ENCODE measurements at places on chromosomes 16 and 17.
A peak's percentile ranks its signal among the peaks of the same experiment; 100 is the strongest.

DNA sequence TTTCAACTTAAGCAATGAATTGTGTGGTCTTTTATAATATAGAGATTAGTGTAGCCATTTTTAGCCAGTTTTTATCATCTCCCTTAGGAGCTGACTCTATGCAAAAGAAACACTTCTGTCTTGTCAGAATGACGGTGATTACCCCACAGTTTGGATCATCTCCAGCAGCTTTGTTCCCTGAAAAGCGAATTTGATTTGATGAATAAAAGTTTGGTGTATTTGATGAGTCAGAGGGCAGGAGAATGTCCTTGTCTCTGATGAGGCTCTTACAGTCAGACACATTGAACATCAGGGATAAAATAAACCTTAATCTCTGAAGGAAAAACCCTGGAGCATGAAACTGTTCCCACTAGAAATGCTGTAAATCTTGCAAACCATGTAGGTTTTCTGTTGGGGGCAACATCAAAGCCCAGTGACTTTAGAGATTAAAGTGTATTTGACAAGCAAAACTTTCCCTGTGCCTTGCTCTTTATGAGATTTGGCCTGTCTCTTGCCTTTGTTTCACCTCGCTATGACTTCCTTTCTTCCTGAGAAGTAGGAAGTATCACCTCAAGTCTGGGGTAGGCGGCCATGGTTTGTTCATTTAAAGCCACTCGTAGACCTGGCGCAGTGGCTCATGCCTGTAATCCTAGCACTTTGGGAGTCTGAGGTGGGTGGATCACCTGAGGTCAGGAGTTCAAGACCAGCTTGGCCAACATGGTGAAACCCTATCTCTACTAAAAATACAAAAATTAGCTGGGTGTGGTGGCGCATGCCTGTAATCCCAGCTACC is 209.3 kb downstream of the FTO start:
- DNase-seq: peak; percentile 89

DNA sequence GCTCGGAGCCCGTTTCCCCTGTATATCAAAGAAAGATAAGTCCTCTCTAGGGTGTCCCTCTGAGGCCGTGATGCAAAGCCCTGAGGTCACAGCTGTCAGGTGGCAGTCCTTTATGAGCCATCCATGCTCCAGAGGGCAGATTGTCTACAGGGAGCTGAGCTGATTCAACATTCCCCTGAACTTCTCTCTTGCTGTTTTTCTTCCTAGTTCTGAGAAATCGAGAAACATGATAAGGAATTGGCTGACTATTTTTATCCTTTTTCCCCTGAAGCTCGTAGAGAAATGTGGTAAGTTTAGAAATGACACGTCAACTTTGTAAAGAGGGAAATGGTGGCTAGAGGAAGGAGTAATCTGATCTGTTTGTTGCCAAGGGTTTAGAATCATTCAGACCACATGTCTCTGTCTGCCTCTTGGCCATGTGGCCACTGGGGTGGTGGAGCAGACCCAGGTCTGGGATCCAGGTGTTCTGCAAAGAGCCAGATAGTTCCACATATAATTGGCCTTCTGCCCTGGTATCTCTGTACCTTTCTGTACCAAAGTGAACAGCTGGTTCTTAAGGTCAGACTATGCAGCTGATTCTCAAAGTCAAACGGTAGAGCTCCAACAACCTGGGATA is 3.5 kb downstream of the CTNS start:
- peak; percentile 44 for DNase-seq

GRCh38 chr17:28662527-28662829 is 473 bp downstream of the SUPT6H start:
- DNase-seq: no peak

- DNase-seq: no peak
Observed at GRCh38 chr17:27793906-27794569, 6.3 kb downstream of the NOS2 start.

DNA sequence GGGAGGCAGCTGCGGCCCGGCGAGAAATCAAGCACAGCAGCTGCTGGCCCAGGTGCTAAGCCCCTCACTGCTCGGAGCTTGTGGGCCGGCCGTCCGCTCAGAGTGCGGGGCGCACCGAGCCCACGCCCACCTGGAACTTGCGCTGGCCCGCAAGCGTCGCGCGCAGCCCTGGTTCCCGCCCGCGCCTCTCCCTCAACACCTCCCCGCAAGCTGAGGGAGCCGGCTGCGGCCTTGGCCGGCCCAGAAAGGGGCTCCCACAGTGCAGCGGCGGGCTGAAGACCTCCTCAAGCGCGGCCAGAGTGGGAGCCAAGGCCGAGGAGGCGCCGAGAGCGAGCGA is 92.9 kb downstream of the HAPSTR1 start:
- no peak for DNase-seq

DNA sequence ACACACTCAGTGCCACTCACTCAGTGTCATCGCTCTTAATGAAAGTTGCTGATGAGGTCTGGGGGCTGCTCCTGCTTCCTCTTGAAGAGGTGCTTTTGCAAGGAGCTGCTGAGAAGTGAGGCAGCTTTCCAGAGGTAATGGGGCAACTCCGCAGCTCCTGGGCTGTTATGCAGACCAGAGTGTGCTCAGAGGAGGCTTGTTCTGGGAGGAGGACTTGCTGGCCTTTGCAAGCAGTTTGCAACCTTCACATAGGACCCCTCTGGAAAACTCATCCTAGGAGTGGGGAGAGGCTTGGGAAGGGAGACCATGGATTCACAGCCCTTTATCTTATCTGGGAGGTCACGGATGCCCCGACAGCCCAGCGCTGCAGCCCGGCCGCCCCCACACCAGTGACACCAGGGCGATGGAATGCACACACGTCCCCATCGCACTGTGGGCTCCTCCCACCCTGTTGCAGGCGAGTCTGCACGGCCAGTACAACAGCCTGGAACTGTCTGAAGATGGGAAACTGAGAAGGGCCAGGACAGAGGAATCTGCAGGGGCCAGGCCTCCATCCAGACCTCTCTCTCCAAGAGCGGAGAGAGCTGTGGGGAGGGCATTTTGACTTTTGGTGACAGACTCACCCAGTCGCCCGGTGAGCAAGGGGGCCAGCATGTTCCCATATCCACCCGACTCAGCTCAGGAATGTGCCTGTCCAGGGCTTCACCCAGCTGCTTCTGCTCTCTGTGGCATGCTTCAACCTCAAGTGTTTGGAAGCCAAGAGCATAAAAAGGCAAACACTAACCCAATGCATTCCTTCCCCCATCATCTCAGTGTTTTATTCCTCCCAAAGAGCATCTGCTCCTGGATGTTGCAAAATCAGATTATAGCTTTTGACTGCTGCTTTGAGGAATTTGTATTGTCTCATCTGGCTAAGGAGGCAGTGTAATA is 78.6 kb upstream of the ZNF469 start:
- peak; percentile 96 for DNase-seq

DNA sequence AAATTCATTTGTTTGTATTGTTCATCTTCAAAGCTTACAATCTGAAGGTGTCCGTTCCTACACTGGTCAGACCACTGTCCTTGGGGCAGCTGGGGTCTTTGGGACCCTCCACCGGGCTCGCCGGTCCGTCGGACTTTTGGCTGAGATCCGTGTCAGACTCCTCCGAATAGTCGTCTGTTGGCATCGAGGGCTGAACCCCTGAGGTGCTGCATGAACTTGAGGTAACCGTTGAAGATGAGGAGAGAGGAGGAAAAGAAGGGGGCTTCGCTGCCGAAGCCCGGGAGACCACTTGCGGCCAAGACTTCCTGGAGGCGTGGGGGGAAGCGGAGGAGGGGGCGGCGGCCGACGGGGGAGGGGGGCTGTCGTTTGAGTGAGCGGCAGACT is 260.8 kb downstream of the ZFHX3 start:
- no peak for DNase-seq

- no peak for DNase-seq
Observed at GRCh38 chr17:36675786-36676185, 74.4 kb downstream of the MRM1 start.

GRCh38 chr17:33974276-33974675 is 280.8 kb upstream of the CCL2 start:
- DNase-seq: no peak

- DNase-seq: no peak
Observed at GRCh38 chr16:4801051-4801961, 1.1 kb downstream of the ROGDI start.

DNA sequence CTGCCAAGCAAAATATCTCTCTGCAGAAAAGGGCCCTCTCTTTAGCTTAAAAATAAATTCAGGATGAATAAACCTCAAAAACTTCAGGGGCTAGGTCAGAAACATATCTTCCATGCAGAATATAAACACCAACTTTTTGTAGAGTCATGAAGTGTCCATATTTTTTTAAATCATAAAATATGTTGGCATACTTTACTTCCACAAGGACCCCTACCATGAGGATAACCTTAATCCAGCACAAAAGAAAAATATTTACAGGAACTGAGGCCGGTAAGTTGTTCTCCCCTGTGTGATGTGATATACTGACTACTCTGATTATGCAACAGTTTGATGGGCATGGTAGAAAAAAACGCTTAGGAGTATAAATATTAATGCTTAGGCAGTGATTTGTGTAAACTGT is 264.8 kb upstream of the CDH11 start:
- DNase-seq: no peak

GRCh38 chr17:42120161-42120769 is 902 bp downstream of the KAT2A start:
- DNase-seq: no peak

DNA sequence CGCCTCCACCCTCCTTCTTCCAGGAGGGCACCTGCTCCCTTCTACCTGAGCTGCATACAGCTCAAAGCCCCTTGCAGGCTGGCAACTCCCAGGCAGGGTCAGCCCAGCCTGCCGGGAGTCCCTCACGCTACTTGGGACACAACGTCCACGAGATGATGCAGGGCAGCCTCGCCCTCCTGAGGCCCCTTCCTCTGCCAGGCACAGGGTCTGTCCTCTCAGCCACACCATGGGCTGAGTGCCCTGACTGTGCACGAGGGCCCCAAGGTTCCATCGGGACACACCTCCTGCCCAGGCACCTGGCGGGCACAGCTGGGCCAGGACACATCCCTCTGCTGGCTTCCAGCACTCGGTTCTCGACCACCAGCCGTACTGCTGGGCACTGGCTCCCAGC is 30.9 kb upstream of the ZC3H18 start:
- DNase-seq: no peak

DNA sequence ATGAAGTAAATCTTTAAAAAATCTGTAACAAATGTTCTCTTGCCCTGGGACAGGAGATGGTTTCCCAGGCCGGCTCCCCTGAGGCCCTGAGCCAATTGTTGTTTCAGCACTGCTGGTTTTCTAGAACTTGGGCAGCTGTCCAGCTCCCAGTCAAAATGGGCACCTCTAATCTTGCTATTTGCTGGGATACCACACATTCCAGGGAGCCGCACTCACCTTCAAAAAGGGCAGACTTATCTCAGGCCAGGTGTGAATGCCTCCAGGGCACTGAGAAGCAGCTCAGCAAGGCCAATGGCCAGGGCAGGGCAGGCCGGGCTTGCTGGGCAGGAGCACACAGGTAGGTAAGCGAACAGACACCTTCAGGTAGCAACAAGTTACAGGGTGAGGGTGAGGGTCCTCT is 24.4 kb downstream of the TRIM16 start:
- DNase-seq: no peak

DNA sequence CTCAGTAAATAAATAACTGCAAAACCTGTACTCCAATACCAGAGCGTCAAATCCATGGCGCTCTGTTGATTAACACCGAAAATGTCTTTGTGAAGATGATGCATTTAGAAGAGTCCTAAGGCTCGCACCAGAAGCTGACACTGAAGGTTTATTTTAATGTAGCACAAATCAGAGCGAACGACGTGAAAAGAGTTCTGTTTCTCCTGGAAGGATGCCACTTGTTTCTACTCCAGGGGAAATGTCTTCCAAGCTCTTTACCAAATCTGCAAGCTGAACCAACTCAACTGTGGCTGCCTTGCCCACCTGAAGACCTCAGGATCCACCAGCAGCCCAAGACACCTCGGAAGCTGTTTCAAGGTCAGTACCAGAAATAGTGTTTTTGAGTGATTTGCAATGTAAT is 194.4 kb upstream of the MAF start:
- DNase-seq: no peak

GRCh38 chr17:28347261-28347891 is 10.0 kb downstream of the POLDIP2 start:
- DNase-seq: no peak

DNA sequence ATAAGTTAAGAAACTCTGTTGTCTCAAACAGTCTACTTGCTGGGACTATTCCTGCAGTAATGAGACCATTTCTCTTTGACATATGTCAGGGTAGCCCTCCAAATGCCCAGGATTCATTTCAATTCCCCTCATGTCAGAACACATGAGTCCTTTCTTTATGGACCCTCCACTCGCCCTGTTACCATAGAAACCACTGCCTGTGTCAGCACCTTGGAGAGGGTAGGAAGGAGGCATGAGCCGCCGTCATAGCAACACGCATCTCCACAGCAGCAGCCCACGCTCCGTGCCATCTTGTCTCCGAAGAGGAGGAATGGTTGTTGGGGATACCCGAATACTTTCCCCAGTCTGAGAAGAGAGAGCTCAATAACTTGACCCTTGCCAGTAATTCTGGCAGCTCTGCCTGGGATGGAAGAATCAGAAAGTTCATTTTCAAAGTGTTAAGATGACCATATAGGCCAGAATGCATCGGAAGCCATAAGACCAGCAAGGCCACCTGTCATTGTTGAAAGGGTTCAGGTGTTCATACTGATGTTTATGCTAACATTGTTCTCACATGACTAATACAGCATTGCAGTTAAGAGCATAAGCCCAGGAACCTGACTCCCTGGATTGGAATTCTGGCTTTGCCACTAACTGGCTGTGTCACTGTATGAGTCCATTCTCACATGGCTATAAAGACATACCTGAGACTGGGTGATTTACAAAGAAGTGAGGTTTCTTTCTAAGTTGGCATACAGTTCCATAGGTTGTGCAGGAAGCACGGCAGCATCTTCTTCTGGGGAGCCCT is 141.3 kb downstream of the ABCC12 start:
- DNase-seq: no peak

GRCh38 chr16:51359141-51359955 is 208.3 kb upstream of the SALL1 start:
- peak; percentile 2 for DNase-seq

DNA sequence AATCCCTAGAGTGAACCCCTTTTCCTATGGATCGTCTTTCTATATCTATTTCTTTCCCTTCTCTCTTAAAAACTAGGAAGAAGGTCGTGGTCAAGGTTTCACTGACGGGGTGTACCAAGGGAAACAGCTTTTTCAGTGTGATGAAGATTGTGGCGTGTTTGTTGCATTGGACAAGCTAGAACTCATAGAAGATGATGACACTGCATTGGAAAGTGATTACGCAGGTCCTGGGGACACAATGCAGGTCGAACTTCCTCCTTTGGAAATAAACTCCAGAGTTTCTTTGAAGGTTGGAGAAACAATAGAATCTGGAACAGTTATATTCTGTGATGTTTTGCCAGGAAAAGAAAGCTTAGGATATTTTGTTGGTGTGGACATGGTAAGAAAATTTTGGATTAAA is 9.6 kb downstream of the CYLD start:
- no peak for DNase-seq

Measured in fibroblast of villous mesenchyme (primary cell).